ENCODE measurements at places on chromosomes 5 and 9.

DNA sequence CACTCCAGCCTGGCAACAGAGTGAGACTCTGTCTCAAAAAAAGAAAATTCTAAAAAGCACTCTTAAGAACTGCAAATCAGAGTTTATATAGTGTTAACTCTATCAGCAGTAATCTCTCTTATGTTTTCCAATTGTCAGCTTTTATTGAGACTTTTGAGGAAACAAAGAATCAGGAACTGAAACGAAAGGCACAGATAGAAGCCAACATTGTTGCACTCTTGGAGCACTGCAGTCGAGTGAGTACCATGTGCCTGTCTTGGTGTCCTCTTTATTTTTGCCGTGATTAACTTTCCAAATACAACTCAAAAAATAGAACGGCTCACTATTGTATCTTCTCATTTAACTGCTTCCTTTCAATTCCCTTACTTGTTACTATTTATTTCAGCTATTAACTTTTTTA is 41.7 kb upstream of the LRRC19 start:
- DNase-seq = no peak

DNA sequence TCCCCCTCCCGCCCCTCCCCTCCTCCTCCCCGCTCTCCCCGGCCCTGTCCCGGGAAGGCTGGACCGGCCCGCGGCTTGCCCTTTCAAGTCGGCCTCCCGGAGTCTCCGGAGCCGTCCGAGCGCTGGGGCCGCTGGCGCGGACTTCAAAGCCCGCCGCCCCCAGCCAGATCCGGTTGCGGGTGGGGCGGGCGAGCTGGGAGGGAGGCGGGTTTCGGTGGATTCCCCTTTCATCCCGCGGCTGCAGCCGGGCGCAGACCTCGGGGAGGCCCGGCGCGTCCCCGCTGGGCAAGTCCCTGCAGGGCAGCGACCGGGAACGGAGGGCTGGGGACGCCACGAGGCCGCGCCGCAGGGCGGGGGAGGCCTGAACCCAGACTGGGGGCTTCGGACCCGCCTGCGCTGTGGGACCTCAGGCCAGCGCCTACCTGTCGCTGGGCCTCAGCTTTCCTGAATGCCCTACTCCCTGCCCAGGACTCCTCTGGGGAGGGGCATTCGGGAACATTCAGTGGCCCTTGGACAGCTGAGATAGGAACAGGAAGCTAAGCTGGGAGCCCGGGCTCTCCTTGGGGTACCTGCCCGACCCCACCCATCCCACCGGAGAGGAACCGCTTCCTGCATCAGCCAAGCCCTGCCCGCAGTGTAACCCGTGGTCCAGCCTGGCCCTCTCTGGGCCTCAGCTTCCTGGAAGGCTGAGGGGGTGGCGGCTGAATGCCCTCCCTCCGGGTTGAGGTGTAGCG is 23.4 kb downstream of the C9orf50 start:
- DNase-seq = no peak

DNA sequence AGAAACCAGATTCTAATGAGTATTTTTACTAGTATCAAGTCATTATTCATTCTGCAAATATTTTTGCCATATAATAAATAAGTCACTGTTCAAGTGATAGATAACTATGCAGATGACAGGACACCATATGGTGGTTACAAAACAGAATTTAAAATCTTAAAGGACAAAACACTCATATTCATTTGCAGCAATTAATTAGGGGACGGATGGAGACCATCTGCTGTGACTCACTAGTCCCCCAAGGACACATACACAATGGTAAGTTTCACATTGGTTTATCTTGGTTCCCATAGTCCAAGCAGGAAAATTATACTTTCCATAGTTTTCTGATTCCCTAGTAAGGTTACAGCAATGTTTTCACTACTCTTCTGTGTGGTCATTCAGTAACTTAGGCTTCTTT is 28.4 kb upstream of the SPATA31C2 start:
- DNase-seq = no peak

DNA sequence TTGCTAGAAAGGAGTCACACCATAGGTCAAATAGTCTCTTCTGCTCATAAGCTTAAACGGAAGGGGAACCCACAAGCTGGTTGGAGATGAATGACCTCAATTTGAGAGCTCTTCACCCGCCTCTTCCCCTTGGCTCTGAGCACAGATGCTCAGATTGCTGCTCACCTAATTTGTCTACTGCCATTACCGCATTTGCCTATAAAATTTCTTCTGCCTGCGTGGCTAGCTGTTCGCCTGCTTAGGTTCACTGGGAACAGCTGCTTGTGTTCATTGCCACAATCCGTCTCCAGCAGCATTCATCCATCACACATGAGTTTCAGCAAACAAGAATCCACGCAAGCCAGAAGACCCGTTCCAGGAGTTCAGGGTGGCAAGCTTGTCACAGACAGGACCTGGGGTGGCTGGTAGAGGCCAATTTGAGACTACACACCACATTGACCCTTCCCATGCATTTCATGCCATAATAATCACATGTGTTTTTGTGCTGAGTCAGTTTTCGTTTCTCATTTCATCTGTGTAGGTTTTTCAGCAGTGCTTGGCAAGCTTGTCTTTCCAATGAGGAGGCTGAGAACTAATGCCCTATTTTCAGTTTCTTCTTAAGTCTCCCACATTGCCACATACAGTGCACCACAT is 50.2 kb upstream of the DNAH5 start:
- DNase-seq = no peak

DNA sequence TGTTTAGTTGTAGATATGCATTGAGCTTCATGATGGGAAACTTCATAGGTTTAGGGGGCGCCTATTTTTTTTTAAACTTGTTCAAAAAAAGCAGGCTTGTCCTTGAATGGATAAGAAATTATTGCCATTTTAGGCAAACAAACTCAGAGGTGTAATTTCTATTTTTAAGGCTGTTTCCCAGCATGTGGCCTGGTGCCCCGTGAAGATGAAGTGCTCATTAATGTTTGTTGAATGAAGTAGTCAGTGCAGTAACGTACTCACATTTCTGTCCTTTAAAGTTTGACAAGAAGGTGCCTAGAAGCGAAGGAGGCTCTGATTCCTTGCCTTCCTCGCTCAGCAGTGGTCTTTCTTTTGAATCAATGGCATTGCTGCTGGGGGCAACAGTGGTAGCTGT is 54.3 kb downstream of the ZNF618 start:
- no peak for DNase-seq

DNA sequence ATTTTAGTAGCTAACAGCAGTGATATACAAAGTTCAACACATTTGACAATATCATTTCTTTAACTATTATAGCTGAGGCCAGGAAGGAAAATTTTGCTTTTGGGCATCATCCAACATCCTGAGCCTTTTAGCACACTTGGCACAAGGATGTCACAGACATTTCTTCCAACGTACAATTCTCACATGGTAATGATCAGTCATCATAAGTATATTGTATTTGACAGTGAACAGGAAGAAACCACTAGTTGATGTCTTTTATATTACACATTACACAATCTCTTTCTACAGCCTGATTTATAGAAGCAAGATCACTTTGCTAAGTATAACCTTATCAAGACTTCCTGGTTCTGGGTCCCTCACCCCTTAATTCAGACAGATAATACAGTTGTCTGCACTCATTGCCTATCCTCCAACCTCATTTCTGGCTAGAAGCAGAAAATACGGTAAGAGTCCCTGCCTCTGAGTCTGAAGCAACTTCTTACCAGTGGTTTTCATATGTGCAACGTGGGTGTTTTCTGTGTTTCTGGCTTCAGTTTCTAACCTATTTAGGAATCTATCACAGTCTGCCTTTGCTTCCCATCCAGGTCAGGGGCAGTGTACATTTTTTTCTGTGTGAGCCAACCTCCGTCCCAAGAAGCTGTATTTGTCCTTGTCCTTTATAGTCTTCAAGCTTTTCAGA is 167.8 kb downstream of the PAM start:
- no peak for DNase-seq

DNA sequence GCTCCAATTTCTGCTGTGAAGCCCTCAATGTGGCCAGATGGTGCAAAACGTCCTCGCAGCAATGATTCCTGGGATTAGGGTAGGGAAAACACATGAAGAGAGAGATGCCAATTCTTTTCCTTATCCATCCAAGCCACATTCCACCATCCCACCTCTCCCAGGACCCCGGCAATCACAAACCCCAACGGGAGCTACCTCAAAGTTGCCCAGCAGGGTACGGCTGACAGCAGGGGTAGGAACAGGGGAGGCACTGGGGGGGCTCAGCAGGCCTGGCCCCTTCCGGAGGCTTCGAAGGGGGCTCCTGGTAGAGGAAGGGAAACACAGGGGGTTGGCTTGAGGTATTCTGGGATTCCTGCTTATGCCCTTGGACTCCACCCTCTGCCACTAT is 3.4 kb upstream of the STOML2 start:
- DNase-seq = no peak

All from GM12892 (cell line).